ENCODE measurements at places on chromosomes 11 and 22. TPM values are rescaled to one million over a fixed set of nuclear protein-coding genes. Genes with fewer than 3 reads are reported as not detected.
A peak's percentile ranks its signal among the peaks of the same experiment; 100 is the strongest.

GRCh38 chr11:76155500-76156227 is 50.6 kb downstream of the WNT11 start:
- DNase-seq: no peak

DNA sequence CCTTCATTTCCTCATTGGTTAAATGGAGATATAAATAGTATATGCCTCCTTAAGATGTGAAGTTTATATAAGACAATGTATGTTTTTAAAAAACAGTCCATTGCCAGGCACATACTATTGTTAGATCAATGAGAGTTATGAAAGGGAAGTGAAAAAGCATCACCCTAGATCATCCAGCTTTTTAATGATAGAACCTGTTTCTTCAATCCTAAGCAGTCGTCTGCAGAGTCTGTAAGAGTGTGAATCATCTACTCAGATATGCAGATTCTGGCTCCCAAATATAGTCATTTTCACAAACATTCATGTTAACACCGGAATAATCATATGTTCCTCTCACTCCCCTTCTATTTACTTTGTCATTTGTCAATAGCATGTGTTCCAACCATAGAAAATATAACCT is 65.3 kb upstream of the SLN start:
- DNase-seq: no peak

DNA sequence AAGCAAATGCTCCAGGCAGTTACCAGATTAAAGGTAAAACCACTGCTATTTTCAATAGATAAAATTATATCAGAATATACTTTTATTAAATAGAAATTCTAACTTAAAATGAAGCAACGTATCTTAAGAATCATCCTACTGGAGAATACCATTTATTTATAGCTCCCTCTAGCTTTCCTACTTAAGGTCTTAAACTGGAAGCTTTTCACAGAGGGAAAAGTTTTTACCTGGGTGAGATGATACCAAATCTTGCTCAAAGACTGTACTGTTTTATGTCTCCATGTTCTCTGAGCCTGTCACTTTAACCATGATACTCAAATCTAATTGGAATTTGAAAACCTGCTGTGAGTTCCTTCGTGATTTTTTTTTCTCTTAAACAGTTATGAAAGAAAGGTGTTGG is 291.8 kb downstream of the AASDHPPT start:
- no peak for DNase-seq

Gene PRG3
- not detected for total RNA-seq

Gene CLDN5
- total RNA-seq: not detected

DNA sequence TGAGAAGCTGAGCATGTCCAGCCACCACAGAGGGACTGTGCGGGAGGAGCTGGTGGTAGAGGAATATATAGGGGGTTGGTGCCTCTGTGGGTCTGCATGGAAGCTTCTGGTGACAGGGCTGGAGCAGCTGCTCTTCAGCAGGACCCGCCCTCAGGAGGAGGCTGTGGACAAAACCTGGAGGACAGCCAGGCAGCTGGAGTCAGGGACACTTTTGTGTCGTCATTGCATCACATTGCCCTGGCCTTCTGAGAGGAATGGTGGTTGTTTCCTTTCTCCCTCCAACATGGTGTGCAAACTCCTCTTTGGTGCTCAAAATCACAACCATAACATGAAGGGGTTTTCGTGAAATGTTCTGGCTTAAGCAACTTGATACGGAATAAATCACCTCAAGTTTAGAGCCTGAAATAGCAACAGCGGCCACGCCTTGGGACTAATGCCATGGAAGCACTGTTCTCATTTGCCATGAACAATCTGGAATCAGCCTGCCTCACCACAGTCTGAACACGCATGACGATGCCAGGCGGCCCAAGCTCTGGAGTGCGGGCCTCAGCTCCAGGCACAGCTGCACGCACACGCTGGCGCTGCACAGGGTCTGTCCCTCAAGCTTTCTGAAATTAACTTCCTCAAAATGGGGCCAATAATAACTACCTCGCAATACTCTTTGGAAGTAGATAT is 17.1 kb upstream of the CSRP3 start:
- no peak for DNase-seq

GRCh38 chr11:77602381-77603088 is 12.8 kb downstream of the AQP11 start:
- DNase-seq: no peak

GRCh38 chr11:115613986-115614632 is 109.9 kb upstream of the CADM1 start:
- no peak for DNase-seq

Gene H19
- 5,485 TPM for total RNA-seq

- DNase-seq: no peak
Observed at GRCh38 chr11:122721964-122722266, 66.4 kb downstream of the UBASH3B start.

GRCh38 chr22:47209547-47210023 is 447.1 kb downstream of the TBC1D22A start:
- no peak for DNase-seq

Gene MPZL2
- not detected for total RNA-seq

Gene PKP3
- total RNA-seq: 0.85 TPM

Gene SMTN
- total RNA-seq: 58.1 TPM

DNA sequence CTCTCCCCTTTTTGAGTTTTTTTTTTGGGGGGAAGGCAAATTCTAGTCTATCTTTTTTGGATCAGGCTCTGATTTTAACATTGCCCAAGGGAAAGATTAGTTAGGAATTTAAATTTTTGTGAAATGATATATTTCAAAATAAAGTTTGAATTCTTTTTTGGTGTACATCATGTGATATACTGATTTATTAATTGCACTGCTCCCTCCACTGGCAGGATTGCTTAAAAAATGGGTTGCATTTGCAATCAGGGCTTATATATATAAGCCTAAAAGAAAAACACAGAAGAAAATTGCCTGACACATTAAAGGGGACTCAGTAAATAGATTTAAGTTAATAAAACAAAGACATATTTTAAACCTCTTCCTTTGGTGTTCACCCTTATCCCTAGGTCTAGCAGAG is 1.2 kb downstream of the DYNC2H1 start:
- no peak for DNase-seq

GRCh38 chr11:17762309-17762974 is 27.9 kb downstream of the KCNC1 start:
- peak; percentile 57 for DNase-seq

GRCh38 chr11:124068601-124069110 is 27.5 kb upstream of the OR10G7 start:
- DNase-seq: no peak

DNA sequence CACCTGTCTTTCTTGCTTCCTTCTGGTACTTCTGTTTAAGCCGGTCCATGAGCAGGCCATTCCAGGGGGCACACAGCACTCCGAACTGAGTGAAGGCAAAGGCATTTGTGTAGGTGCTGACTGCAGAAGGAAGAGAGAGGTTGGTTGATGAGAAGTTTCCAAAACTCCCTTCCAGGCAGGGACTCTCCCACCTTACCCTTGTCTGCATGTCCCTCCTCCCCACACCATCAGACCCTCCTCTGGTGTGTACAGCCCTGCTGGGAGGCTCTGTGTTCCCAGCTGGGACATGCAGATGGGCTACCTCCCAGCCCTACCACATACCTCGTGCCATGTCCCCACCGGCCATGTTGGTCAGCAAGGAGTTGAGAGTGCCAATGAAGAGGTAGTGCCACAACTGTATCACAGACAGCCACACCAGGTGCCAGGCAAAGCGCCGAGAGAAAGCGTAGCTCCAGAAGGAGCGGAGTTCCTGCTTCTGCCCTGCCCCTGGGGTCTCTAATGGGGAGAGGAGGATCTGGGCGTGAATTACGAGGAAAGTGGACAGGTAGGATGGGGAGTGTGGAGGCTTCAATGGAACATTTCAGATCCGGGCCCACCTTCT is 12.2 kb downstream of the SLC43A3 start:
- no peak for DNase-seq

Gene BBOX1
- 0.90 TPM for total RNA-seq

GRCh38 chr11:7538466-7539454 is 25.0 kb downstream of the PPFIBP2 start:
- DNase-seq: no peak

GRCh38 chr11:108912581-108912980 is 247.7 kb downstream of the DDX10 start:
- DNase-seq: no peak

DNA sequence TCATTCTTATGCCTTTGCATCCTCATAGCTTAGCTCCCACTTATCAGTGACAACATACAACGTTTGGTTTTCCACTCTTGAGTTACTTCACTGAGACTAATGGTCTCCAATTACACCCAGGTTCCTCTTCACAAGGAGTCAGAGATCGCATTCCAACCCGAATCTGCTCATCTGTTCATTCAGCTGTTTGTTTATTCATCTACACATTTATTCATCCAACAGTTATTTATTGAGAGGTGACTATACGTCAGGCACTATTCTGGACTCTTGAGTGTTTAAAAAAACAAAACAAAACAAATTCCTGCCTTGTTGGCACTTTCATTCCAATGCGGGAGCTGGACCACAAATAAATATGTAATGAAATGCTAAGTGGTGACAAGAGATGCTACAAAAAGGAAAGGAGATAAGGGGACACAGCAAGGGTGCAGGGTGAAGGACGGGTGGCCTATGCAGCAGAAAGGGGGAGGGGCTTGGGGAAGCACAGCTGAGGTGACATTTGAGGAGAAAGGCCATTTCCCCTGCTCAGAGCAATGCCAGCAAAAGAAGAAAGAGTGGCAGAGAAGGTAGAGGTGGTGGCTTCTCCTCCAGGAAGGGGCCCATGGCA is 393.8 kb upstream of the SYN3 start:
- no peak for DNase-seq

- no peak for DNase-seq
Observed at GRCh38 chr22:19065929-19066328, 56.3 kb downstream of the DGCR2 start.

DNA sequence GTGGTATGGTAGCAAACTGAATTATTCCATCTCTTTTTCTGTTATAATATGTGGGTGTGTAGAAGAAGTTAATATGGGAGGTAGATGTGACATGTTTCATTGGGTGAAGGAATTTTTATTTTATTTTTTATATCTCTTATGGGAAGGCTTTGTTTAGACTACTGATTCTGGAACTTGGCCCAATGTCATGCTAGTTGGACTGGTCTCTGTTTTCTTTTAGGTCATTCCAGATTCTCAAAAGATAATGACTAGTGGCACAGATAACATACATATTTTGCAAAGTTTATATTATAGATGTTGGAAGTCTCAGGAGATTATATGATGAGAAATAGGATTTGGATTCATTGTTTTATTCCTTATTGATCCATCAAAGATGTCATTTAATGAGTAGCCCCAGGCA is 1.3 kb upstream of the OOSP3 start:
- no peak for DNase-seq

- no peak for DNase-seq
Observed at GRCh38 chr11:45752106-45752505, 52.8 kb upstream of the SLC35C1 start.

Gene ALX4
- total RNA-seq: not detected

Gene OR56A1
- not detected for total RNA-seq

DNA sequence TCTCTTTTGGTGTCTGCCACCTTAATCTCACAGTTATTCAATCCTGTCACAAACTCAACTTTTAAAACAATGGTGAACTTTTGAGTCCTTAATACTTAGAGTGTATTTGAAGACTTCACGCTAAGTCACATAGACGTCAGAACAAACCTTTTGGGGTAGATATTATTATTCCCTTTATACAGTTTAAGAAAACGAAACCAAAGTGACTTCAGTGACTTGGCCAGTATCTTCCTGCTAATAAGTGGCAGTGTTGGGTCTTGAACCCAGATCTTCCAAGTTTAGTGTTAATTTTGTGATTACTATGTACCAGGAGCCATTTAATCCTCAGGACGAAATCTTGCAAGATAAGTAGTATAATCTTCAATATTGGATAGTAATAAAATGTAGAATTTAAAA is 691 bp downstream of the CEP295 start:
- no peak for DNase-seq

DNA sequence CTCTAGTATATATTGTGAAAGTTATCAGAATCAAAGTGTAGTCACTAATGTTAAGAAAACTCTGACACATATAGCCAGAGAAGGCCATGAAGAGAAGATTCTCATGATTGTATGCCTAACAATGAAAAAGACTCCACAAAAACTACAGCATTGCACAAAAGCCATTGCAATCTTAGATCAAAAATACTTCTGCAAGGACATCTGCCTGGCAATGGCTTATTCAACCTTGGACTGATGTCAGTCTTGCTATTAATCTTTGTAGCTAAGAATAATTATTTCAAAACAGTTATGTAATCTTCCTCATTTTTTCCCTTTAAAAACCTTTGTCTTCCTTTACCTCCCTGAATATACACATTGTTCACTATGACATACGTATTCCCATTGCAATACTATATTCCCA is 55.3 kb upstream of the SLC36A4 start:
- no peak for DNase-seq

DNA sequence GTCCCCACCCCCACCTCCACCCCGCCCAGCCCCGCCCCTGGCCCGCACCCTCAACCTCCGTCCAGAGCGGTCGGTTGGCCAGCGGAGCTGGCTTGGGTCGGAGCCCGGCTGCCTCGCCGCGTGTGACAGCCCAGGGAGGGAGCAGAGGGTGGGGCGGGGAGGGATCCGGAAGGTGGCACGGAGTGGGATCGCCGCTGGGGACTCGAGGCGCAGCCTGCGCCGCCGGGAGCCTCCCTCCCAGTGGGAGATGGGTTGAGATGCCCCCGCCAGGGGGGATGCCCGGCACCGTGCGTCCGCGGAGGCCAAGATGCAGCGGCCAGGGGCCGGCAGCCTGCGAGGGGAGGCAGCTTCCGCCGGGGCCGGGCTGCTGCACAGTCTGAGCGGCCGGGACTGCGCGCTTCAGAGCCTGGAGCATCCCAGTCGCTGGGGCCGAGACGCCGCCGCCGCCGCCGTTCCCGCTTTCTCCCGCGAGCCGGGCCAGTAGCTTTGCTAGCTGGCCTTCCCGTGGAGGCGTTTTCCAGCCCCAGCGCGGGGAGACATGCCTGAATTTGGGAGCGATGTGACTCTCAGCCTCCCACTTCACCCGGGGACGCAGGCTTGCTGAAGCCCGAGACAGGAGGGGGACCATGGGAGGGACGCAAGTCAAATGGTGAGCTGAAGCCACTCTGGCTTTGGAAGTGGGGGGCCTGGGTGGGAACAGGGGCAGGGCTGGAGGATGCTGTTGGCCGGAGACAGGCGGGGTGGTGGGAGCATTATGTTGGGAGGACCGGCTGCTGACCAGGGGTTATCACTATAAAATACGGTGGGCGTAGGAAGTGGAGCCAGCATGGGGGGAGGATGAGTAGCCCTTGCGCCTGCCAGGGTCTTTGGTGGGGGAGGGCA is 40.2 kb downstream of the DIXDC1 start:
- peak; percentile 87 for DNase-seq

Gene OR52I2
- not detected for total RNA-seq

Data from chondrocyte (in vitro differentiated cells).